RWPE2 (cell line): ENCODE measurements at places on chromosomes 3 and 15.

- no peak overlapping the region for H3K4me3 ChIP-seq
- no peaks in the 10 kb centered on the region for H3K27me3 ChIP-seq
- H3K27ac ChIP-seq = no peak overlapping the region
Measured at GRCh38 chr15:35690089-35690488, 144.1 kb upstream of the DPH6 start.

DNA sequence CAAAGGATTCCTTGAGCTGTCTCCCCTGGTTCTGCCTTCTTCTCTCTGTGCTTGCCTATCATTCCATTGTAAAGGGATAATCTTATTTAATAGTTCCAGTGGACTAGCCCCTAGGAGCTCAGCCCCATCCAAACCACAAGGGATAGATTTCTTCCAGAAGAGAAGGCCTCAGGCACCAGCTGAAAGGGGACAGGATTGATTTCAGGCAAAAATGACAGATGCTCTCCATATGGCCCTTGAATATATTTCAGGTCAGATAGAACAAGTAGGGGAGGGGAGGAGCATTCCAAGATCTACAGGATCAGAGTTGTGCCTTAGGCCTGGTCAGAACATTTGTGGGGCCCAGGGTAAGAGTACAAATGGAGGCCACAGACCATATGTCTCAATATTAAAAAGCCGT lies 85.3 kb downstream of the RPLP1 start:
- H3K27me3 ChIP-seq = no peaks in the 10 kb centered on the region
- no peak overlapping the region for H3K4me3 ChIP-seq
- H3K27ac ChIP-seq = no peak overlapping the region
- no peaks in the 10 kb centered on the region for H3K4me1 ChIP-seq
- DNase-seq = no peak
- no peaks in the 10 kb centered on the region for H3K36me3 ChIP-seq

GRCh38 chr15:84099181-84099580 lies 136.4 kb upstream of the GOLGA6L4 start:
- no peak overlapping the region for H3K27ac ChIP-seq
- no peak for DNase-seq
- no peaks in the 10 kb centered on the region for H3K4me1 ChIP-seq
- H3K27me3 ChIP-seq = no peaks in the 10 kb centered on the region

DNA sequence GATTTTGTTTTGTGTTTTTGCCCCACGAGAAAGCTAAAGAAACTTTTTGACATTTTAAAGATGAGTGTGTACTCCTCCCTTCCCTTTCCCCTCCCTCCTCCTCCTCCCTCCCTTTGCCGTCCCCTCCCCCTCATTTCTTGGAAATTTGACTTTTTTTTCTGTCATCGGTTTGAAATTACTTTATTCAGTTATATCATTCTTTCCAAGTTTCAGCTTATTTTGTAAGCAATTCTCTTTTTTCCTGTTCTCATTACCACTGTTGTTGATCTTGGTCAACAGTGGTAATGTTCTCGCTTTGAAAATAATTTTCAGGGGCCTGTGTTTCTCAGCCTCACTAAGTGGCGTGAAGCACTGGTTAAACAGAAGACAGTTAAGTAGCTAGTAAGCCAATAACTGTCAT lies 178.4 kb downstream of the AKAP13 start:
- no peak overlapping the region for H3K4me3 ChIP-seq
- peaks cover under 1% of the 10 kb centered on the region for H3K4me1 ChIP-seq
- no peak overlapping the region for H3K27ac ChIP-seq
- peaks cover 22% of the 10 kb centered on the region for H3K36me3 ChIP-seq

DNA sequence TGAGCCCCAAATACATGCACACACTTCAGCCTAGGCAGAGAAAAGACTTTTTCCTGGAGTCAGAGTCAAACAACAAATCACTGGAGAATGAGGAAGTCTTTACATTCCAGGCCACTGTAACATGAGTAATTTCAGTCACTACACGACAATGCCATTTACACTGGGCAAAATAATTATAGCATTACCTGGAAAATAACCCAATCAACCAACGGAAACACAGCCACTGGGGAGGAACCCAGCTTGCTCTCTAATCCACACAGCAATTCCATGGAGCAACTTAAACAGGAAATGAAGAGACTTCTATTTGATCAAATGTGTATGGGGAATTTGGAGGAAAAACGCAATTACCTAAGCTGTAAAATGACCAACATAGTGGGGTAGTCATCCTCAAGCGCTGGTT lies 15.2 kb downstream of the FSTL1 start:
- H3K4me3 ChIP-seq = no peak overlapping the region
- peak overlapping the region; percentile 61 for H3K27ac ChIP-seq
- H3K27me3 ChIP-seq = no peaks in the 10 kb centered on the region
- H3K4me1 ChIP-seq = peaks cover 14% of the 10 kb centered on the region
- DNase-seq = no peak

- no peaks in the 10 kb centered on the region for H3K27me3 ChIP-seq
- no peak for DNase-seq
- H3K4me3 ChIP-seq = no peak overlapping the region
- no peak overlapping the region for H3K27ac ChIP-seq
- no peaks in the 10 kb centered on the region for H3K4me1 ChIP-seq
Measured at GRCh38 chr3:26280517-26280916, 342.1 kb upstream of the LRRC3B start.

DNA sequence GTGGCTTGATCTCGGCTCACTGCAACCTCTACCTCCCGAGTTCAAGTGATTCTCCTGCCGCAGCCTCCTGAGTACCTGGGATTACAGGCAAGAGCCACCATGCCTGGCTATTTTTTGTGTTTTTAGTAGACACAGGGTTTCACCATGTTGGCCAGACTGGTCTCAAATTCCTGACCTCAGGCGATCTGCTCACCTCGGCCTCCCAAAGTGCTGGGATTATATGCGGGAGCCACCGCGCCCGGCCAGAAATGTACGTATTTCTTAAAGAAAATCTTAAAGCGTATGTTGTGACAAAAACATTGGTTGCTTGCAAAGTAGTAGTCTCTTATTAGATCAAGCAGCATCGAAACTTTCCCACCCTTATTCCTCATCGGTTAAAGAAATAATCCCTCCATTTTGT lies 748.9 kb upstream of the NR2F2 start:
- no peak for DNase-seq
- H3K4me3 ChIP-seq = no peak overlapping the region

DNA sequence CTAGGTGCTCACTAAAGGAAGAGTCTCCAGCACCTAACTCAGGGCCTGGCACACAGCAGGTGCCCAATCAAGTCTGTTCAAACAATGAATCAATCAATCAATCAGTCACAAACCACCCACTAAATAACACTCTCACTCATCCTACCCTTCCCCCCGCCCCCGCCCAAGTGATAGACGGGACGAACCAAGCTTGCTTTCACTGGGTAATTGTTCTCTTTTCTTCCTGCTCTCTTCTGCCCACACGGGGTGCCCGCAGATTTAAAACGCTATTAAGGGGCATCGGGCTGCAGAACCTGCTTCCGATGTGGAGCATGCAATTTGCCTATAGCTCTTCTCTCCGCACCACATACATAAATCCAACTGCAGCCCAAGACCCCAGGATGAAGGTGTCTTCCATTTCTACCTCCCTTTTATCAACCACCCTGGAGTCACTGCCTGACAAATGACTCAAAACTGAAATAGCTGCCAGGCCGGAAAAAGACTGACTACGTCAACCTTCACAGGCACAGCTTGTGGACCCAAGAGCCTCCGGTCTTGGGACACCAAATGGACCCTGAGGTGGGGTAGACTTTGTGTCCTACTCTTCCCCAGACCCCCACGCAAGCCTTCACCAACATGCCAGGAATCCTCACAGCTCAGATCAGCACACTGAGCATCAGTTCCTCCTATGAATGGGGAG lies 1.7 kb downstream of the KLHL25 start:
- H3K4me1 ChIP-seq = peaks cover 4% of the 10 kb centered on the region
- H3K4me3 ChIP-seq = peak overlapping the region; percentile 94
- no peaks in the 10 kb centered on the region for H3K36me3 ChIP-seq
- DNase-seq = no peak
- H3K27me3 ChIP-seq = no peaks in the 10 kb centered on the region
- no peak overlapping the region for H3K27ac ChIP-seq

- H3K4me1 ChIP-seq = peaks cover 3% of the 10 kb centered on the region
- no peak for DNase-seq
- H3K4me3 ChIP-seq = no peak overlapping the region
- no peaks in the 10 kb centered on the region for H3K27me3 ChIP-seq
Measured at GRCh38 chr3:138890555-138891187, 55.9 kb upstream of the PIK3CB start.

GRCh38 chr3:40780925-40781406 lies 256.2 kb downstream of the ZNF621 start:
- H3K27me3 ChIP-seq = no peaks in the 10 kb centered on the region
- H3K4me3 ChIP-seq = no peak overlapping the region
- DNase-seq = no peak
- H3K4me1 ChIP-seq = no peaks in the 10 kb centered on the region
- H3K36me3 ChIP-seq = no peaks in the 10 kb centered on the region

DNA sequence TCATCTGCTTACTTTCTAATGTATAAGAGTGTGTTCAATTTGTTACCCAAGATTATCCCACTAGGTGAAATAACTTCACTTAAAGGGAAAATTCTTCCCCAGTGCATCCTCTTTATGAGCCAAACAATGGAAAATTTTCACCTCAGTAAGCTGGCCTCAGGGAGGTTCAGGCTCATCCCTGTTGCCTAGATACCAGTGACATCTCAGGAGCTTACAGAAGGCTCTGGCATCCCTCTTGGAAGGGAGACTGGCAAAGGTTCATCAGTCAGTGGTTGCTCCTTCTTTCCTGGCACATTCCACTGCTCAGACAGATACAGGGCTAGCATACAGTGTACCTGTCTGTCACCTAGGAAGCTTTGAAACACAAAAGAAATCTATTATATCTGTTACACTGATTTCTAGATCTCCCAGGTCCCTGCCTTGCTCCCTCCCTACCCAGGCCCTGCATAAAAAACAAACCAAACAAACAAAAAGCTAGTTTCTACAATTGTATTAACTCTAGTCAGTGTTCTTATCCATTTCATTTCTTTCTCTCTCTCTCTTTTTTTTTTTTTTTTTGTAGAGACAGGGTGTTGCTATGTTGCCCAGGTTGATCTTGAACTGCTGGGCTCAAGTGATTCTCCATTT lies 1.7 kb downstream of the IP6K2 start:
- peak overlapping the region; percentile 74 for H3K4me3 ChIP-seq
- H3K36me3 ChIP-seq = peaks cover 54% of the 10 kb centered on the region
- no peak for DNase-seq
- H3K4me1 ChIP-seq = peaks cover 11% of the 10 kb centered on the region
- H3K27ac ChIP-seq = peak overlapping the region; percentile 78
- no peaks in the 10 kb centered on the region for H3K27me3 ChIP-seq

DNA sequence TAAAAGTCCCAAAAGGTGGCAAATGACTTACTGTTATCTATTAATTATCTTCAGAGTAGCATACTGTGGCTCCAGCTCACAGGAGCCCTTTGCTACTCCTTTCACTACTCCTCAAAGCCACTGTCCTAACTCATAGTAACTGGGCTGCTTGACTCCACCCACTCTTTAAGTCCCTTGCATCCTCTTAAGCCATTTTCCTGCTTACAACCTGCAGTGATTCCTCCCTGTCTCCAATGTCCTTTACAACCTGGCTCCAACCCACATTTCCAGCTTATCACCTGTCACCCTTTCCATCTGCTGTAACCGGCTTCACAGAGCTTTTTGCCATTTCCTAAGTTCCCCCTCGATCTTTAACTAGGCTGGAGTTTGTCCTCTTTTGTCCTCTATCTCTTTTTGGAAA lies 388.1 kb downstream of the FGF12 start:
- no peaks in the 10 kb centered on the region for H3K27me3 ChIP-seq
- H3K4me1 ChIP-seq = no peaks in the 10 kb centered on the region
- no peaks in the 10 kb centered on the region for H3K36me3 ChIP-seq
- H3K27ac ChIP-seq = no peak overlapping the region

DNA sequence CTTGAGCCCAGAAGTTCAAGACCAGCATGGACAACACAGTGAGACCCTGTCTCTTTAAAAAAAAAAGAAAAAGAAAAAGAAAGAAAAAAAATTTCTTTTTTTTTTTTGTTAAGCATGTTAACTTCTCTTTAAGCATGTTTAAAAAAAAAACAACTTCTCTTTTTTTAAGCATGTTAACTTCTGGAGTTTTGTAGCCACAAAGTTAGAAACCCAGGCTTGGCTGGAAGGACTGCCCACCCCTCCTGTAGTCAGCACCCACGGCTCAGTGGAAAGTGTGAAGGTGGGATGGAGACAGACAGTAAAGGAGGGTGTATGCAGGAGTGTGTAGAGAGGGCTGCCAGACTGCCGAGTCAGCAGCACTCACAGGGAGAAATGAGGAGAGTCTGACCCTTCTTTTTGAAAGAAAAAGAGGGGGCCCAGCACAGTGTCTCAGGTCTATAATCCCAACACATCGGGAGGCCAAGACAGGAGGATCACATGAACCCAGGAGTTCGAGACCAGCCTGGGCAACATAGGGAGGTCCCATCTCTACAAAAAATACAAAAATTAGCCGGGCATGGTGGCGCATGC lies 33.2 kb downstream of the GOLGA8S start:
- H3K27ac ChIP-seq = no peak overlapping the region
- H3K4me3 ChIP-seq = no peak overlapping the region
- peaks cover 5% of the 10 kb centered on the region for H3K27me3 ChIP-seq
- no peaks in the 10 kb centered on the region for H3K4me1 ChIP-seq
- DNase-seq = peak; percentile 12

DNA sequence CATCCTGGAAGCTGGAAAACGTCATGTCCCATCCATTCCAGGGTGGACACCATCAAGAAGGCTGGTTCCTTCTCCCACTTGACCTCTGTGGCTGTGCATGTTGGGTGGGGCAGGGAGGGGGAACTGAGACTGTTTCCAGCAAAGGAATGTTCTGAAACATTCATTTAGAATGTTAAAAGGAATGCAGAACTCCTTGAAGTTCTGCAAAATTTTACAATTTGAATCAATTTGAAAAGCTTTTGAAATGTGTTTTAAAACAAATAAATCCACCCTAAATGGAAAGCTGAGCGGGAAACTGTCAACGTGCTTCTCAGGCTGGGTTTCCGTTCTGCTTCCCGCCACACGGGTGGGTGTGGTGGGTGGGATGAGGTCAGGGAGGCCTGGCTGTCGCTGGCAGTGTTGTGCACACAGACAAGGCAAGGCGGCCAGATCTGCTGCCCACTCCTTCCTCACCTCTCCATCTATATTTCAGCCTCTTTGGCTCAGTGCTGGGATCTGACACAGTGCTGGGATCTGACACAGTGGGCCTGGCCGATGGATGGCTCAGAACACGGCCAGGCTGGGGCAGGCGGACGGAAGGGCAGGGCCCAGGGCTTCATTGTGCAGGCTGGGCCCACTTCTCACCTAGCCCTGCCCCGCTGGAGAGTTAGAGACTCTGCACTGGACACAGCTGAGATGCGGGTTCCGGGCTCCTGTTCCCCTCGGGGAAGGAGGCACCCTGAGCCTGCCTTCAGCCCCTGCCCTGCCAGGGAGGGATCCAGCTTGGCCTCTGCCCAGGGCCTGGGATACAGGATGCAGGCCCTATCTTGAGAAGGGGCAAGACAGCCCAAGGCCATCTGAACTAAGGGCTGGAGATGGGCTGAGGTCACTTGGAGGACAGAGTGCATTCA lies 110.4 kb downstream of the TMEM266 start:
- no peak overlapping the region for H3K27ac ChIP-seq
- H3K4me3 ChIP-seq = no peak overlapping the region
- no peak for DNase-seq
- no peaks in the 10 kb centered on the region for H3K27me3 ChIP-seq
